ENCODE measurements at places on chromosomes 5 and 9.

GRCh38 chr5:52668544-52669185 lies 119.1 kb upstream of the ITGA1 start:
- no peak for DNase-seq

DNA sequence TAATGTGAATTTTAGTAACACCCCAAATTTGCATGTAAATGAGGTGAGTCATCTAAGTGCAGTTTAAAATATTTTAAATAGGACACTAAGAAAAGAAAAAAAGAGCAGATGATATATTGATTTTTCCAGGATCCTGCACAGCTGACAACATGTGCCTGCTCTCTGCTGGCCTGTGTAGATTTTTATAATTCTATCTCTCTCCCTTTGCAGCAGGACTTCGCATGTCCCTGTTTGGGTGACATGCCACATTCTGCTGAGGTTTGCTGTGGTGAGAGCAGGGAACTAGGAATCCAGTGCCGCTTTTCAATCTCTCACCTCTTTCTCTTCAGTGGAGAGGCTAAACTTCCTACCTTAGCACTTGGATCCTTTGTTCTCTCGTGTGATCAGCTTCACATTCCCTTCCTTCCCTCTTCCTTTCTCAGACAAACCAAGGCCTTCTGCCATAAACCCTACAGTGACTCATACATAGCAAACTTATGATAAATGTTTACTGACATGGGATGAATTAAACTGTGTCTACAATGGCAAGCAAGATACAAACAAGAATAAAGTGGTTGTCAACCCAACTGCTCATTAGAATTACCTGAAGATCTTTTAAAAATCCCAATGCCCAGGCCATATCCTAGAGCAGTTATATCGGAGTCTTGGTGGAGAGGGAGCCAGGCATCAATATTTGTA lies 198.8 kb upstream of the EFNA5 start:
- DNase-seq = no peak

DNA sequence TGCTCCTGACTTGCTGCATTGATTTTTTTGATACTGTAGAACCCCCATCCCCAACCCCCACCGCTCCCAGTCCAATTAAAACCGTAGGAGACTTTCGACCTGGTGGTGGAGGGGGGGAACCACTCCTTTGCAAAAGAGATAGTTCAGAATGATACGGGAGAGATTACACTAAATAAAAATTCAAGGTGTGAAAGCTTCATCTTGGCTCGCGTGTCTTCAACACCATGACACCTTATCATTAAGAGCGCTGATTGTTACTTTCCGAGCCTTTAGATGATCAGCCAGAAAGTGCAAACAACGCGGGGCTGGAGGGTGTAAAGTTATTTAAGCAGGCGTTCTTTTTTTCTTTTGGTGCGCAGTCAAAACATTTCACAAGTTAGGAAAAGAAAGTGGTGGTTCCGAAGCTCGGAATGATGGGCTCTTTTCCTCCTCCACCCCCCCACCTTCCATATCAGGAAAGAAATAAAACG lies 1.3 kb upstream of the ZNF462 start:
- no peak for DNase-seq

DNA sequence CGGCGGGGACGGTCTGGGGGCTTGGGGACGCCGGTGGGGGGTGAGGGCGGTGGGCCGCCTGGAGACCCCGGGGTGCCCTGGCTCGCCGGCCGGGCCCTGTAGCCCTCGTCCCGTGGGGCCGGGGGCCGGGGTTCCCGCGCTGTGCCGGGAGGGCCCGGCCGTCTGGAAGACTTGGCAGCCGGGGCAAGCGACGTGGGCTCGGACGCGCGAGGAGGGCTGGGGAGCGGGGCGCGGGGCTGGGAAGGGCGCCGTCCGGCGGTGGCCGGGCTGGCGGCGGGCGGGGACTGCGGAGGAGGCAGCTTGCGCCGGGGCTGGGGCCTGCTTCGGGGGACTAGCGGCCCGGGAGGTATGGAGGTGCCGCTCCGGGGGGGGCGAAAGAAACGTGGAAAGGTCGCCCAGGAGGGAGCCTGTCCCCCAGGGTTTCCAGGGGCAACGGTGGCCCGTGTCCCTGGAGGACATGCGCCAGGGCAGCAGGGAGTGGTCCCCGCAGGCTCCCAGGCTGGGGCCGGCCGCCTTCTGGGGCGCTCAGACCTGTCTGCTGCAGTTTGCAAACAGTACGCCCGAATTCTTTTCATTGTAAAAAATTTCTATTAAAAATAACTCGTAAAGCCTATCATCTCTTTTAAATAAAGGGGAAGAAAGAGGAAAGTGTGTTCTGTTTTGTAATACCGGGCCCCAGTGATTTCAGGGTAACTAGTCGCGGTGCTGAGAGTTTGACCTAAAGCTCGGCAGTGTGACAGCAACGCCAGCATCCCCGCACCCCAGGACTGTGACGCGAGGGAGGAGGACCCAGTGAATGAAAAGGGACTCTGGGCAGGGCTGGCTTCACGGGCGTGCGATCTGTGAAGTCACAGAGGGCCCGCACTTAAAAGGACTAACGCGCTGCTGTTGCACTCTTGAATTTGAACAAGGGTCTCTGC lies 752 bp upstream of the ANKH start:
- no peak for DNase-seq

- DNase-seq = no peak
These were observed 2.7 kb downstream of the TERT start for GRCh38 chr5:1292139-1292538.

DNA sequence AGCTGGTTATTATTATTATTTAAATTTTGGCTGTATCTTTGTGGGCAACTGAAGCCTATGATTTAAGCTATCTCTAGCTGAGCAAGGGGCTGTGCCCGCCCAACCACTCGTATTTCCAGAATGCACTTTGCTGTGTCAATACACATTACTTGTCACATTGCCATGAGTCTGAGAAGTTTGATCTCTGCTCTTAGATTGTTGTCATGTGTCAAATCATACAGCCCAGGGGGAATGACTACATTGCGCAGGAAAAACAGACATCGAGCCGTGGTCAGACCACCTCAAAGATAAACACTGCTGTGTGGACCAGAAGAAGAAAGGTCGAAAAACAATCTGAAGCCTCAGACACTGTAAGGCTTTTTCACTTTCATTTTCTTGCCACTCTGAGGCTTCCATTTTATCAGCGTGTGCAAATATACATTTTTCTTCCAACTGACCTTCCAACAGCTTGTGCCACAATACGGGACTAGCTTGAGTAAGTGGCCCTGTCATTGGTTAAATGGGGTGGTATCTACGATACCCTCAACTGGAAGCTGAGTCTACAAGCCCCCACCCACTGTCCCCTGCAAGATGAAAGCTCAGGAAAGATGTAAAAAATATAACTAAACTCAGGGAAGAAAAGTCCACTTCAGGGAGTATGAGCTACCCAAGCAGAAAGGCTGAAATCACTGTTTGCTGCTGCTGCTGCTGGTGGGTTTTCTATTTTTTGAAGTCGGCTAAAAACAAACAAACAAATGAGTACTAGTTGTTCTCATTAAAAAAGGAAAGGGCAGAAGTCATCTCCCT lies 603.0 kb downstream of the BNC2 start:
- DNase-seq = no peak

GRCh38 chr9:85431339-85432102 lies 310.2 kb downstream of the AGTPBP1 start:
- DNase-seq = no peak

DNA sequence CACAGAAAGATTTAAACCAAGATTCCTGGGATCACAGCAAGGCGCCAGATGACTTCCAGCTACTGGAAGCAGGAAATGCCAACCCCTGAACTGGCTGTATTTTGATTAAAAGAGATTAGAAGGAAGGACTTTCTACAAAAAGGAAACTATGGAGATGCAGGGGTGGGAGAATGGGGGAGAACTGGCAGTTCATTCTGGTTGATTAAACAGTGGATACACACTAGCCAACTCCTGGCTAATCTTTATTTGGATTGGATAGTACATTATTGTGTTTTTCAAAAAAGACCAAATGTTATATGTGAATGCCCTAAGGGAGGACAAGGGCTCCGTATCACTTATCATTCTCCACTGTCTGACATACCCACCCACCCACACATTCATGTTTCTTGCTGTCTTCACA lies 93.2 kb downstream of the CDO1 start:
- no peak for DNase-seq

- no peak for DNase-seq
These were observed 85.0 kb downstream of the CSNK1G3 start for GRCh38 chr5:123597018-123597417.

GRCh38 chr5:56200971-56201666 lies 32.0 kb downstream of the ANKRD55 start:
- DNase-seq = peak; percentile 45

- no peak for DNase-seq
These were observed 83.6 kb downstream of the LMX1B start for GRCh38 chr9:126697330-126697729.

DNA sequence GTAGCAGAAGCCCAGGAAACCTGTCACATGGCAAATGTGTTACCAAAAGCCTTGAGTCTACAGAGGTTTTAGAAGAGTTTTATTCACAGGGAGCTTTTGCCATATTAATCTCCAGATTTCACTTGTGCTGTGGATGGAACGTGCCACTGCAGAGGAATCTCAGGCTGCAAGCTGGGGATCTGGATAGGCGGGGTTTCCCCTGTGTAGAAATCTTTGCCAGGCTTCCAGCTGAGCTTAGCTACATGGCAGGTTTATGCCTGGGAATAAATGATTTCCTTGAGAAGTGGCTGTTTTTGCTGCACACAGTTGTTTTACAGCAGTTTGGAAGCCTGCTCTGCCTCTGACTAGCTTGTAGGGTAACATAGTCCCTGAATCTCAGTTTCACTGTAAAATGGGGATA lies 224.6 kb upstream of the PLPPR1 start:
- DNase-seq = no peak

GRCh38 chr5:95808686-95809413 lies 13.7 kb downstream of the GLRX start:
- no peak for DNase-seq

GRCh38 chr5:147617191-147617606 lies 107.3 kb upstream of the DPYSL3 start:
- no peak for DNase-seq

DNA sequence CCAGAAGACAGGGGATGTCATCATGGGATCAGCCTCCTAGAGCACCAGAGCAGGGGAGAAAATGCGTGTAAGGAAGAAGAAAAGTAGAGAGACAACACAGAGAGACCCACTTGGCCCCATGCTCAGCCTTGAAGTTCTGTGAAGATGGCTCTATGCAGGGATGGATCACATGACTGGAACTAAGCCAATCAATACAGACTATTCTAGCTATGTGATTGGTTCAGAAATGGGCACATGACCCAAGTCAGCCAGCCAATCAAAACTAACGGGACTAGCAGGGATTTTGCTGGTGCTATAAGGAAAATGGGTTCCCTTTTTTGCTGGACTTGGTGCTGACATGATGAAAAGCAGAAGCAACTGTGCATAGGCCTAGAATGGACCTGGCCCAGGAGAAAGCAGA lies 173.0 kb upstream of the TBC1D2 start:
- DNase-seq = no peak

GRCh38 chr5:108093186-108093585 lies 288.7 kb downstream of the FBXL17 start:
- no peak for DNase-seq

DNA sequence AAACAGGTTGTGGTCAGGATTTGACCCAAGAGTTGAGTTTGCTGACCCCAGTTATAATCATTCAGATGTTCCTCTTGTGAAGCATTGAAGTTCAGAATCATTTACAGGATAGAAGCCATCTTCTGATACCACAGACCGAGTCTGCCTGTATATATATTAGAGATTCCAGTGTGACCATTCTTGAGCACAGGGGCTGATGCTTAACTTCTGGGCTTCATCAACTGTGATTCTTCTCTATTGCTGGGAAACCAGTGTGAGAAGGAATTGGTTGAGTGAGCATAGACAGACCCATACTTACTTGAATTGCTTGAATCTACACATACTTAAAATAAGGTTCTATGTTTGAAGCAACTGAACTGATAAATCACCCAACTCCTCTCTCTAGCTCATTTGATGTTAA lies 27.9 kb upstream of the PCAT7 start:
- no peak for DNase-seq

- DNase-seq = no peak
These were observed 134.1 kb downstream of the LURAP1L start for GRCh38 chr9:12908895-12909294.

- DNase-seq = no peak
These were observed 209.0 kb downstream of the TTLL11 start for GRCh38 chr9:121884057-121884541.

- no peak for DNase-seq
These were observed 78.1 kb downstream of the GPR21 start for GRCh38 chr9:123111427-123112014.

DNA sequence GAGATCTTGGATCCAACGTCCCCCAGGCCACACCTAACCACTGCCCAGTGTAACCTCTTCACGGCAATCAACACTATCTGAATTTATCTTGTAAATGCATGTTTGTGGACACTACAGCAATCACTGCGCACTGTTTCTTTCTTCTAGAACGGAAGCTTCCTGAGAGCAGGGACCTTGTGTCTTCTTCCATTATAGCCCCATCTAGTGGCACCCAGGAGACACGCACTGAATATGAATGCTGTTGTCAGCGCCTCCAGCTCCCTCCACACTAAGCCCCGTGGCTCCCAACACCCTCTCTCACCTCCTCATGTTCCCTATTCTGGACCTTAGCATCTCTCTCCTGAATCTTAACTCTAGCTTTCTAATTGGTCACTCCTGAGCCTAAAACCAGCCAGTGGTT lies 72.7 kb downstream of the SMIM23 start:
- DNase-seq = peak; percentile 37

DNA sequence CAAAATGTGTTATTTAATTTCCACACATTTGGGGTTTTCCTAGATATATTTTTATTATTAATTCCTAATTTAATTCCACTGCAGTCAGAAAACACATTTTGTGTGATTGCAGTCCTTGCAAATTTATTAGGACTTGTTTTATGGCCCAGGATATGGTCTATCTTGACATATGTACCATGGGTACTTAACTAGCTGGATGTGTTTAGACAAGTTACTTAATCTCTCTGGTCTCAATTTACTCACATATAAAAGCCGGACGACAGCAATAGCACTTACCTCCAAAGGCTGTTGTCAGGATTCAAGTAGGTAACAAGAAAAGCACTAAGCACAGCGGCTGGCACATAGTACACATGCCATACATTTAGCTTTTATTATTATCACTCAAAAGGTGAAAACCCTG lies 118.2 kb upstream of the MSX2 start:
- DNase-seq = no peak
